Mucosa of descending colon (tissue), 3 donors: ENCODE measurements at places on chromosomes 13 and 19. TPM values are rescaled to one million over a fixed set of nuclear protein-coding genes. Genes with fewer than 3 reads are reported as not detected.

The C3 gene
- 473 TPM for total RNA-seq

The ZNF100 gene
- 6.3 TPM for total RNA-seq

The PIAS4 gene
- 29.5 TPM for total RNA-seq

The ICAM5 gene
- total RNA-seq = 0.69 TPM

The YJEFN3 gene
- total RNA-seq = 10.6 TPM

The ATCAY gene
- total RNA-seq = 0.22 TPM

The EDNRB gene
- 11.2 TPM for total RNA-seq

The TUBB4A gene
- total RNA-seq = 14.6 TPM

The CNOT3 gene
- total RNA-seq = 47.9 TPM

The MISP gene
- total RNA-seq = 361 TPM

The CGB3 gene
- total RNA-seq = not detected

The SIGLEC5 gene
- total RNA-seq = 0.84 TPM

The CEACAM8 gene
- 5.1 TPM for total RNA-seq

The CGB1 gene
- total RNA-seq = not detected

The GRIK5 gene
- 0.67 TPM for total RNA-seq

The IL17D gene
- total RNA-seq = 0.41 TPM

The SIX5 gene
- total RNA-seq = 11.1 TPM

The CTU1 gene
- 4.3 TPM for total RNA-seq

The SCAF1 gene
- total RNA-seq = 55.5 TPM

The NUMBL gene
- 10.2 TPM for total RNA-seq

The KLK12 gene
- not detected for total RNA-seq

The SCEL gene
- 1.9 TPM for total RNA-seq

The BRME1 gene
- total RNA-seq = 10.8 TPM

The CEACAM19 gene
- 5.8 TPM for total RNA-seq

The RAB3A gene
- total RNA-seq = 5.7 TPM

The ERICH6B gene
- total RNA-seq = not detected

The ZNF835 gene
- total RNA-seq = 9.1 TPM

The ZNF154 gene
- 13.7 TPM for total RNA-seq

The SPIB gene
- 21.5 TPM for total RNA-seq

The DAND5 gene
- not detected for total RNA-seq
